AG04449 (cell line): ENCODE measurements at places on chromosomes 3 and 15.

- no peak for DNase-seq
These were observed 21.3 kb downstream of the LRIG1 start for GRCh38 chr3:66479532-66479947.

DNA sequence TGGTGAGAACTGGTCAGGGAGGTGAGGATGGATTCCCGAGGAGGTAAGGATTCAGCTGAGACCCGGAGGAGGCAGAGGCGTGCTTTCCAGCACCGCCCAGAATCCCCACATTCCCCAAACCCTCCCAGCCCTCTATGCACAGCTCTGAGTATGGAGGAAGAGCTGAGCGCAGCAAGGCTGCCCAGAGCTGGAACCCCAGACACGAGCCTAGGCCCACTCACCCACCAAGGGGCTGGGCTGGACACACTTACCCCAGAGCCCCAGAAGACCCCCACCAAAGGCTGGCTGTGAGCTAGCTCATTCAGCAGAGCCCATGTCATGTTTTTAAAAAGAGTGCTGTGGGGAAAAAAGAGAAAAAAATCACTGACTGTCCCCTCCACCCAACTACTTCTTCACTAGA is 271.5 kb downstream of the XXYLT1 start:
- DNase-seq, result no peak

DNA sequence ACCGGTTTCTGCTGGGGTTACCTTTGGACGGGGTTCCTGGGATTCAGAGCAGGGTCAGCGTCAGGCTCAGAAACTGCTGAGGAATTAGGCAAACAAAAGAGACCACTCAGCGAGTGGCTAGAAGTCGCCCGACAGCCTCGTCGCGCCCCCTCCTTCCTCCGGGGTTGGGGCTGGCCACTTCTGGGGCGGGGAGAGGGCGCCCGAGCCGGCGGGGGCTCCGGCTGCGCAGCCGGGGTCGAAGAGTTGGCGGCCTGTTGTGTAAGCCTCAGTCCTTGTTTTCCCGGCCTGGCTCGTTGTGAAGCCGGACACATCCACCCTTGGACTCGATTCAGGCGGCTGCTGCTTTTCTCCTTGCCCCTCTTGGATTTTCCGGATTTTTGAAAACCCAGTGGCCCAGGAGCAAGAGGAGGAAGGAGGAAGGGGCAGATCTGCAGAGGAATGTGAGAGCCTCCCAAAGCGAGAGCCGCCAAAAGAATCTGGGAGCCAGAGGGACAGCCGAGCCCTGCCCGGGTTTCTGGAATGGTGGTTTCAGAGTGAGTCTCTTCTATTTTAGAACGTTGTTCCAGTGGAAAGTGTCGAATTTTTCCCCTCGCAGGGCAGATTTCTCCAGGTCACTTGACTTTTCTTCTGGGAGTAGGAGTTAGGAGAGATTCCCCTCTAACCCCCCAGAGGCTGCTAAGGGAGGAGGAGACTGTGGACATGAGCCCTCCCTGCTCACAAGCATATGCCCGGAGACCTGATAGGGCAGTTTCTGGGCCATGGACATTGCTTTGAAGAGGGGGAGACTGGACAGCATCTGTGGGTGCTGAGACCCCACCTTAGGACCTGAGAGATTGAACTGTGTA is 666 bp downstream of the SNX33 start:
- DNase-seq, result no peak

DNA sequence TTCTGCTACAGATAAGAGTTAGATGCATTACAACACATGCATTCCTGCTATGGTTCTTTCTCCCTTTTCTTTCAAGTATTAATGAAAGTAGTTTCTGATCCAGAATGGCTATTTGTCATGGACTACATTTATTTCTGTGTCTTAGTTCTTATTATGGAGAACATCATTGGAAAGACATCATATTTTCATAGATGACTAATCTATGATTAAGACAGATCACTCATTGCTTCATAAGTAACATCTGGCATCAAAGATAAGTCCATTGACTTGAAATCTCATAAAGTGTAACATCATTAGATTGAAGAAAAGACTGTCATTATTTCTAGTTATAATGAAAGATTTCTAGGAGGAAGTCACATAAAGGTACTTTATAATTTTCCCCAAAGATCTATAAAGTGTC is 366.7 kb downstream of the NSUN3 start:
- DNase-seq, result no peak

- no peak for DNase-seq
These were observed 77.3 kb downstream of the LRTM1 start for GRCh38 chr3:54850484-54851018.

- no peak for DNase-seq
These were observed 13.2 kb downstream of the LIMD1 start for GRCh38 chr3:45607790-45608189.

- no peak for DNase-seq
These were observed 465 bp downstream of the RUVBL1 start for GRCh38 chr3:128123156-128123537.

GRCh38 chr15:69141286-69141701 is 19.1 kb upstream of the GLCE start:
- no peak for DNase-seq

GRCh38 chr15:92048739-92049138 is 195.2 kb downstream of the SLCO3A1 start:
- DNase-seq, result no peak

DNA sequence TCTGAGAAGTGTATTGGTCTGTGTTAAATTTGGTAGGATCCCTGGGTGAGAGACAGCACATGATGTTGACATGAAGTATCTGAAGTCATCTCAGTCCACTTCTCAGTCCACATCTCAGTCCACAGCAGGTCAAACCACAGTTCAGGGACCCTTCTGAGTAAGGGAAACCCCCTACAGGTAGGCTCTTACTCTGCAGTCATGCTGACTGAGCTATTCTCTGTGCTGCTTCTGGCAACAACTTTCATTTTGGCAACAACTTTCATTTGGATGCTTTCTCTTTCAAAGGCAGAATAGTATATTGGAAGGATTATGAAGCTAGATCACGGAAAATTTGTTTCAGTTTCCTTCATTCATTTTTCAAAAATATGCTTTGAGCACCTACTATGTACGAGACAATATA is 178.2 kb upstream of the GOLIM4 start:
- DNase-seq, result no peak

DNA sequence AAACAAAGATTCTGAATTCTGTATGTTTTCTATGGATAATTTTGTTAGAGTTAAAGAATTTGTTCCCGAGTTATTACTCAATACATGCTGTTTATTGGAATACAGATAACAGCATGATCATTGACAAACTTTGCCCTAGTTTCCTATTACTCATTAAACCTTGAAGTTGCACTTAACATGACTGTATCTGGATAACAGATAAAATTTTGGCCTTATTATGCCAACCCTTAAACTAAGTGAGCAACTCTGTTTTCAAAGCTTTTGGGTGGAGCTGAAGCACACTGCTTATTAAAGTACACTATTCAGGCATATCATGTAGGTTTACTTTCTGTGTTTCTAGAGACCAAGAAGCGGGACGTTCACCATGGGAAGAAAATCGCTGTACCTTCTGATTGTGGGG is at the start of gene AADAC:
Gene AADAC, plus strand, starts transcription at position 318 of the 400 bp plus-strand sequence. Its CDS starts 47 bp downstream, at position 365.
- DNase-seq, result no peak
